ENCODE measurements at places on chromosomes 1 and 21. TPM values are rescaled to one million over a fixed set of nuclear protein-coding genes. Genes with fewer than 3 reads are reported as not detected.

DNA sequence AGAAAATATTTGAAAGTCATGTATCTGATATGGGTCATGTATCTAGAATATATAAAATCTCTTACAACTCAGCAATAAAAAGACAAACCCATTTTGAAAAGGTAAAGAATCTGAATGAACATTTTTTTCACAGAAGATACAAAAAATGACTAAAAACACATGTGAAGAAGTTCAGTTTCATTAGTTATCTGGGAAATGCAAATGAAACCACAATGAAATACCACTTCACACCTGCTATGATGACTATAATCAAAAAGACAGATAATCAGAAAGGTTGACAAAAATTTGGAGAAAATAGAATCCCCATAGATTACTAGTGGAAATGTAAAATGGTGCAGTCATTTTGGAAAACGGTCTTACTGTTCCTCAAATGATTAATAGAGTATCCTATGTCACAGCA lies 631.0 kb downstream of the MRPL39 start:
- H3K27ac ChIP-seq = no peak overlapping the region
- H3K4me3 ChIP-seq = no peak overlapping the region
- no peaks in the 10 kb centered on the region for H3K36me3 ChIP-seq
- no peaks in the 10 kb centered on the region for H3K4me1 ChIP-seq
- DNase-seq = no peak

- no peak overlapping the region for H3K4me3 ChIP-seq
- H3K36me3 ChIP-seq = no peaks in the 10 kb centered on the region
- H3K4me1 ChIP-seq = peaks cover 7% of the 10 kb centered on the region
- no peaks in the 10 kb centered on the region for H3K27me3 ChIP-seq
- DNase-seq = no peak
- H3K27ac ChIP-seq = no peak overlapping the region
These were observed 9.4 kb downstream of the CELSR2 start for GRCh38 chr1:109258481-109259466.

DNA sequence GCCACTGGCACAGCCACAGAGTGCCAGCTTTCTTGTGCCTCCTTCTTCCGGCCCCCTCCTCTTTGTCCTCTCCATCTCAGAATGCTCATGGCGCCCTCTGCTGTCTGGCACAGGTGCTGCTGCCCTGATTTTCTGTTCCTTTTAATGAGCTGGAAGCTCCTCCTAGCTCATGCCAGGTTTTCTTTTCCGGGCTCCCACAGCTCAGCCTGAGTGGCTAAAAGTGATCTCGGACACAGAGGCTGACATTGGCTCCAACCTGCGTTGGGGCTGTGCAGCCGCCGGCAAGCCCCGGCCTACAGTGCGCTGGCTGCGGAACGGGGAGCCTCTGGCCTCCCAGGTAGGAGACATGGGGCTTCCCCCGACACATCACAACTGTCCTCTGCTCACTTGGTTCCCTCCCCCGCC lies 18.7 kb downstream of the CNTN2 start:
- no peak overlapping the region for H3K27ac ChIP-seq
- peak; percentile 60 for DNase-seq
- peaks cover 2% of the 10 kb centered on the region for H3K27me3 ChIP-seq
- no peaks in the 10 kb centered on the region for H3K36me3 ChIP-seq
- H3K4me3 ChIP-seq = no peak overlapping the region

- no peak for DNase-seq
- H3K27ac ChIP-seq = no peak overlapping the region
- no peaks in the 10 kb centered on the region for H3K4me1 ChIP-seq
- H3K27me3 ChIP-seq = no peaks in the 10 kb centered on the region
- no peak overlapping the region for H3K4me3 ChIP-seq
These were observed 26.4 kb upstream of the FAM78B start for GRCh38 chr1:166193057-166193698.

GRCh38 chr1:118266436-118266835 lies 81.4 kb upstream of the SPAG17 start:
- no peaks in the 10 kb centered on the region for H3K4me1 ChIP-seq
- H3K36me3 ChIP-seq = no peaks in the 10 kb centered on the region
- H3K4me3 ChIP-seq = no peak overlapping the region
- no peak for DNase-seq

GRCh38 chr21:15742052-15742670 lies 12.4 kb downstream of the USP25 start:
- no peak for DNase-seq
- H3K4me1 ChIP-seq = peaks cover 18% of the 10 kb centered on the region
- H3K36me3 ChIP-seq = peaks cover 9% of the 10 kb centered on the region

DNA sequence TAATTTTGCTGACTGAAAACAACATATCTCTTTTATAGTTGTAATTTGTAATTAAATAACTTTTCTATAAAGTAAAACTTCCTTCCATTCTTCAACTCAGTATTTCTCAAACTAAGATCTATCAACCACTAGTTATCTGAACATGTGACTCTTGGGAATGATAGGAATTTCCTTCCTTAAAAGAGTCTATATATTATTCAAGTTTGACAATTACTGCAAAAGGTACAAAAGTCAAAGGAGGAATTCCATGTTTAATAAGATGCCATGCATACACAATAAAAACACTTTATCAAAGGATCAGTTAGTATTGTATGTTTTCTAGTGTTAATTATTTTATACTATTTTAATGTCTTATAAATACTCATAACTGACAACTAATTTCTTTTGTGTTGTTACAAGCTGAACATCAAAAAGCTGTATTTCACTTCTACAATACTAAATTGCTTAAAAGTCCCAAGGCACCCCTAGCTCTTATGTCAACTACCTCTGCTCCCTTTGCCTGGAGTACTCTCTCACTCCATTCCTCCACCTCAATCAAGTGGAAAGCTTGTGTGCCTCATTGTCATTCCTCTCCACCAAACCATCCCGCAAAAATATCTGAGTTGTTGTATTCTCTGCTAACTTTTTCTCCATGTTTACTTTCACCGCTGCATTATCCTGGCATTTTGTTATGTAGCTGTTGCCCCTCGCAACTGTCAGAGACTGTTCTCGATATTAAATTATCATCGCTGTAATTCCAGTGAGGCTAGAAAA lies 67.9 kb downstream of the SLC44A5 start:
- no peak overlapping the region for H3K27ac ChIP-seq
- H3K4me1 ChIP-seq = no peaks in the 10 kb centered on the region
- no peak for DNase-seq
- no peaks in the 10 kb centered on the region for H3K36me3 ChIP-seq
- H3K27me3 ChIP-seq = no peaks in the 10 kb centered on the region
- no peak overlapping the region for H3K4me3 ChIP-seq

GRCh38 chr1:8370905-8371315 lies 53.0 kb downstream of the SLC45A1 start:
- H3K27me3 ChIP-seq = no peaks in the 10 kb centered on the region
- H3K27ac ChIP-seq = 0 out of 2 replicates have a peak overlapping the region, but pooled peaks have one; percentile 9
- H3K4me3 ChIP-seq = no peak overlapping the region
- DNase-seq = no peak
- peaks cover 9% of the 10 kb centered on the region for H3K36me3 ChIP-seq

- no peak overlapping the region for H3K4me3 ChIP-seq
- no peaks in the 10 kb centered on the region for H3K27me3 ChIP-seq
- no peaks in the 10 kb centered on the region for H3K36me3 ChIP-seq
- H3K27ac ChIP-seq = no peak overlapping the region
- 0 out of 2 replicates have a peak, but pooled peaks cover 6% of the 10 kb centered on the region for H3K4me1 ChIP-seq
These were observed 156.1 kb downstream of the KIF26B start for GRCh38 chr1:245310571-245311531.

DNA sequence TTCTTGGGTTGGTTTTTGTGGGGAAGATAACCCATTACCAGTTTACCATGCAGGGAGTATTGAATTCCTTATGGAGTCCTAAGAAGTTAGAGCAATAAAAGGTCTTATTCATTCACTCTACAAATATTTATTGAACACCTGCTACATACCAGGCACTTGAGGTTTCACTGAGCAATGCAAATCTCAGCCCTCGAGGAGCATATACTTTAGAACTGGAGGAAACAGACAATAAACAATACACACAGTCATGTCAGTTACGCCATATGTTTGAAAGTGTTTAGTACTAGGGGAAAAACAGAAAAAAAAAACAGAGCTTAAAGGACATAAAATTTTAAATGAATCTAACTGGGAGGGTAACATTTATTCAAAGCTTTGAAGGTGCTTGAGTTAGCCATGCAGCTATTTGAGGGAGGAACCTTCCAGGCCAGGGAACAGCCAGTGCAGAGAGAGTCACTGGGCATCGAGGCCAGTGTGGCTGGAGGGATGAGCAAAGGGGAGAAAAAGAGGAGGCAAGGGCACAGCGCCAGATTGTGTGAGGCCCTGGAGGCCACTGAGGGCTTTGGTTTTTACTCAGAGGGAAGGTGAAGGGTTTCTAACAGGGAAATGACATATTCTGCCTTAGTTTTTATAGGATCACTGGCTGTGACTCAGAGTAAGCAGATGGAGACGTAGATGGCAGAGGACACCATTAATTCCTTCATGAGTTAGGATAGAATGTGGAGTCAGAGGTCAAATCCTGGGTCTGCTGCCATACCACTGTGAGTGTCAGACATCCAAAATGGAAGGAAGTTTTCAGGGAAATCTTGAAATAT lies 32.7 kb downstream of the C1orf21 start:
- DNase-seq = no peak
- no peak overlapping the region for H3K4me3 ChIP-seq
- H3K4me1 ChIP-seq = peaks cover 14% of the 10 kb centered on the region
- H3K36me3 ChIP-seq = no peaks in the 10 kb centered on the region
- no peaks in the 10 kb centered on the region for H3K27me3 ChIP-seq

GRCh38 chr1:29319300-29320110 lies 83.2 kb downstream of the PTPRU start:
- no peaks in the 10 kb centered on the region for H3K27me3 ChIP-seq
- no peaks in the 10 kb centered on the region for H3K36me3 ChIP-seq
- no peaks in the 10 kb centered on the region for H3K4me1 ChIP-seq

- peaks cover 6% of the 10 kb centered on the region for H3K4me1 ChIP-seq
- DNase-seq = no peak
- peaks cover 5% of the 10 kb centered on the region for H3K27me3 ChIP-seq
- H3K4me3 ChIP-seq = no peak overlapping the region
- no peak overlapping the region for H3K27ac ChIP-seq
These were observed 41.0 kb downstream of the ZNF691 start for GRCh38 chr1:42887366-42887765.

DNA sequence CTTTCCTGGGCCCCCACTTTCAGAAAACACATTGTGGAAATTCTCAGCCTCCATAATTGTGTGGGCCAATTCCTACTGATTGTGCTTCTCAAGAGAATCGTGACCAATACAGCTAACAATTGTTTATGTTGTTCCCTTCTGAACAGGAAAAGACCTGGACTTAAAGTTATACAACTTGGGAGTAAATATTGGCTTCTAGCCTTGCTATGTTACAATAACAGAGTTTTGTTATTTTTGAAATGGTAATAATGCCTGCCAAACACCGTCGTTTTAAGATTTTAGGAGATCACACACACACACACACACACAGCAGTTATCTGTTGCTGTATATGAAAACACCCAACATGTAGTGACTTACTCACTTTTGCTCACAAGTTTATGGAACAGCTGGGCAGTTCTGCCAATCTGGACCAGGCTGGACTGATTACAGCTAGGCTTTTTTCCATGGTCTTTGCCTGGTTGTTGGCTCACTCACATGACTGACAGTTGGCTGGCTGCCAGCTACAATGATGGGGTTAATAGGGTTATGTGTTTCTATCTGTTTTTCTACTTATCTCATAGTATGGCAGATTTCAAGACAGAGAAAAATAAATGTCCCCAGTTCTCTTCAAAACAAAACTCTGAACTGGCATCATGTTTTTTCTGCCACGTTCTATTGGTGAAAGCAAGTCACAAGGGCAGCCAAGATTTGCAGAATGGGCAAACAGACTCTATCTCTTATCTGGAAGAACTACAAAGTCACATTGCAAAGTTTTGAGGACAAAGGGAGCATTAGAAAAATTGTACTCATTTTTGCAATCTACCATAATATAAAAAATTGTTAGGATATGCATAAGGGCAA lies 447.5 kb downstream of the NEGR1 start:
- H3K27me3 ChIP-seq = no peaks in the 10 kb centered on the region
- no peaks in the 10 kb centered on the region for H3K4me1 ChIP-seq
- no peak for DNase-seq
- no peak overlapping the region for H3K4me3 ChIP-seq

DNA sequence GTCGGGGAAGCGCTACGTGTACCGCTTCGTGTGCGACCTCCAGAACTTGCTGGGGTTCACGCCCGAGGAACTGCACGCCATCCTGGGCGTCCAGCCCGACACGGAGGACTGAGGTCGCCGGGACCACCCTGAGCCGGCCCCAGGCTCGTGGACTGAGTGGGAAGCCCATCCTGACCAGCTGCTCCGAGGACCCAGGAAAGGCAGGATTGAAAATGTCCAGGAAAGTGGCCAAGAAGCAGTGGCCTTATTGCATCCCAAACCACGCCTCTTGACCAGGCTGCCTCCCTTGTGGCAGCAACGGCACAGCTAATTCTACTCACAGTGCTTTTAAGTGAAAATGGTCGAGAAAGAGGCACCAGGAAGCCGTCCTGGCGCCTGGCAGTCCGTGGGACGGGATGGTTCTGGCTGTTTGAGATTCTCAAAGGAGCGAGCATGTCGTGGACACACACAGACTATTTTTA lies 17.1 kb downstream of the ETS2 start:
- no peak overlapping the region for H3K4me3 ChIP-seq
- H3K27ac ChIP-seq = no peak overlapping the region
- DNase-seq = no peak
- H3K36me3 ChIP-seq = peaks cover 81% of the 10 kb centered on the region
- H3K27me3 ChIP-seq = no peaks in the 10 kb centered on the region

GRCh38 chr1:2632051-2632430 lies 775 bp downstream of the MMEL1 start:
- H3K4me1 ChIP-seq = no peaks in the 10 kb centered on the region
- no peak for DNase-seq
- no peak overlapping the region for H3K27ac ChIP-seq
- no peaks in the 10 kb centered on the region for H3K36me3 ChIP-seq

DNA sequence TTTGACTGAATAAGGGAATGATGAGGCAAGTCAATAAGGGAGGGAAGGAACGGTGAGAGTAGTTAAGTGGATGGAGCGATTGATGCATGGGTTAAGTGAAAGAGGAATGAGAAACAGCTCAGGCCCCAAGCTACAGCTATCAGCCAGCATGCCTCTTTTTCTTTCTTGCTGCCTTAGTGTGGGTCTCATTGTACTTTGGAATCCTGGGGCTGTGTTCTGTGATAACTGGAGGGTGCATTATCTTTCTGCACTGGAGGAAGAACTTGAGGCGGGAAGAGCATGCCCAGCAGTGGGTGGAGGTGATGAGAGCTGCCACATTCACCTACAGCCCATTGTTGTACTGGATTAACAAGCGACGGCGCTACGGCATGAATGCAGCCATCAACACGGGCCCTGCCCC lies 1.0 kb downstream of the TEX38 start:
- no peak overlapping the region for H3K4me3 ChIP-seq
- H3K4me1 ChIP-seq = peaks cover 10% of the 10 kb centered on the region
- H3K27me3 ChIP-seq = no peaks in the 10 kb centered on the region
- peaks cover 50% of the 10 kb centered on the region for H3K36me3 ChIP-seq
- no peak overlapping the region for H3K27ac ChIP-seq
- no peak for DNase-seq

- H3K4me1 ChIP-seq = no peaks in the 10 kb centered on the region
- no peaks in the 10 kb centered on the region for H3K27me3 ChIP-seq
- H3K36me3 ChIP-seq = no peaks in the 10 kb centered on the region
- no peak overlapping the region for H3K4me3 ChIP-seq
- no peak overlapping the region for H3K27ac ChIP-seq
These were observed 138.3 kb downstream of the PTGER3 start for GRCh38 chr1:70909262-70909822.

The SLC35D1 gene
- 22.2 TPM for total RNA-seq

The CENPS gene
- total RNA-seq = 4.9 TPM

The PRDX6 gene
- total RNA-seq = 448 TPM

The SMIM1 gene
- total RNA-seq = not detected
